ENCODE measurements at places on chromosomes 12 and 14.

- no peak for DNase-seq
Observed at GRCh38 chr12:75481013-75481705, 604 bp downstream of the GLIPR1 start.

GRCh38 chr14:56703947-56704346, 106.3 kb downstream of the OTX2 start:
- no peak for DNase-seq

- DNase-seq: no peak
Observed at GRCh38 chr14:25537846-25538455, 488.0 kb upstream of the STXBP6 start.

- DNase-seq: no peak
Observed at GRCh38 chr12:40833818-40834217, 141.6 kb downstream of the CNTN1 start.

DNA sequence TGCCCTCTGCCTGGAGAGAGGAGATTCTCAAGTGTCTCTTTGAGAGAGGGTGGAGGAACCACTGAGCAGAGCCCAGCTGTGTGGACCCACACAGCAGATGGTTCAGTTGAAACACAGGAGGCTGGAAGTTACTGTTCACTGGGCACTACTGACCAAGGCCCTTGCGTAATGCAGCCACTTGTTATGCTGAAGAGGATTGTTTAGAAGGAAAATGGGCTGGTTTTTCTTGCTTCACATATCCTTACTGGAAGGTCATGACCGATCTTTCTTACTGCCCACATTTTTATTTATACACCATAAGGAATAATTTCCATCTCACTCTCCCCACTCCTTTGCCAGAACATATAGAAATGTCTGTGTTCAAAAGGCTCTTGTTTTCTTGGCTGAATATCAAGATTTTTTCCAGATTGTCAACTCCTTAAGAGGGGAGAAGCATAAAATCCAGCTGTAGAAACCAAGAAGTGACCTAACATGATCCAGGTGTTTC, 375.1 kb upstream of the DDHD1 start:
- no peak for DNase-seq

DNA sequence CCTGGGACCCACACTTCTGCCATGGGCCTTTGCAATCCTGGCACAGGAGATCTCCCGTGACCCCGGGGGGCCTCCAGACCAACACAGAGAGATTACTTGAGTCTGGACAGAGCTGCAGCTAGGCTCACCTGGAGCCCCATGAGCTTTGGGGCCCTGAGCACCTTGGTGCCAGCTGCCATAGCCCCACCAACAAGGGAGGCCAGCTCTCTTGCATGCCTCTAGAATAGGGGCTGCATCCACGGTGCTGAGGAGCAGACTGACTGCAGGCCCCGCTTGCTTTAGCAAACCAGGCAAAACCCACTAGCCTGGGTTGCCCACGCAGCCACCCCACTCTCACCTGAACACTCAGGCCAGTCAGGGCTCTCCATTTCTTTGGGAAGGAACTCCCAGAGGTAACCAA, 3.7 kb upstream of the OR4N2 start:
- DNase-seq: no peak

DNA sequence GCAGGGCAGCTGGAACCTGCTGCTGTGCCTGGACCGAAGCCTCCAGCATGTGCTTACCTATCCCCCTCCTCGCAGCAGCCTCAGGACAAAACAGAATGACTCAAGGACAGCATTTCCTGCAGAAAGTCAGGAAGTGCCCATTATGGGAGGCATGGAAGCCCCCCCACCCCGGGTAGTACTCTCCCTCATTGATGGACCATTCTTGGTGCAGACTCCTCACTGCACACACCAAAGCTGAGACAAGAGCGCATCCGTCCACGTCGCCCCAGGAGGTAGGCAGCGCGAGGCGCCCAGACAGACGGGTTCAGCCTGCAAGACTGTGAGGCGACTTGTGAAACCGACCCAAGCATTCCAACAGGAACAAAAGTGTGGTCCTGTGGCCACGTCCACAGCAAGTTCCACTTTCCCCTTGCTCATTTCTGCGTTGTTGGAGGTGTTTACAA, 243.9 kb upstream of the ATXN7L3B start:
- no peak for DNase-seq

DNA sequence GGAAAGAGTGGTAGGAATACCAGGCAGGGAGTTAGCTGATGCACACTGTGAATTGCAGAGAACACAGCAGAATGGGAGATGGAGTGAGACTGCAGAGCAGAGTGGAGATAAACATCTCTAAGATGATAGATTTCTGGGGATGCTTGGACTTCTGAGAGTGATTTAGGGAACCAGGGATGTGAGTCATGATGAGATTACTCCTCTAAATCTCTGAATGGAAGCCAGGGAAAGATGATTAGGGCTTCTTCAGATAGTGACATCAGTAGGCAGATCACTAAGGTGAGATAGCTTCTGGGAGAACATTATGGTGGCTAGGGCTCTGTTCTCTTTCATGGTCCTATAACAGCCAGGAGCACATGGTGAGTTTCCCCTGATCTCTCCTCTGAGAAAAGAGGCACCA, 501.5 kb upstream of the USP15 start:
- DNase-seq: no peak

DNA sequence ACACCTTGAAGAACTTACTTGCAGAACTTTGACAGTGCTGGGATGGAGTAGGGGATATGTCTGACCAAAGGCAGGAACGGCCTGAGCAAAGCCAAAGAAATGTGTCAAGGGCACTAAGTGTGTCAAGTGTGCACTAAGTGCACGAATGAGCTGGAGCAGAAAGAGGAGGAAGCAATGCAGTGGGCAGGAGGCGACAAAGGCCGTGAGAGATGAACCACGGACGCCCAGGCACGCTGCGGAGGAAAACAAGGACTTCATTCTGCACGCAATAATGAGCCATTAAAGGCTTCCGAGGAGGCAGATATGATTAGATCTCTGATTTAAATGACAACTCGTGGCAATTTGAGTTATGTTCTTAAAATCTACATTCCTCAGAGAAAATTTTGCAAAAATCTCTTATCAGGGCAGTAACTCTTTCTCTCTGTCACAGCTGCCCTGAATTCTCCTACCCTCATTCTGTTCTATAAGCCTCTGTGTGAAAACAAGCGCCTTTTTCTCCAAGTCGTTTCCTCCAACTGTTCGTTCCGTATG, 25.3 kb downstream of the GRIN2B start:
- no peak for DNase-seq

DNA sequence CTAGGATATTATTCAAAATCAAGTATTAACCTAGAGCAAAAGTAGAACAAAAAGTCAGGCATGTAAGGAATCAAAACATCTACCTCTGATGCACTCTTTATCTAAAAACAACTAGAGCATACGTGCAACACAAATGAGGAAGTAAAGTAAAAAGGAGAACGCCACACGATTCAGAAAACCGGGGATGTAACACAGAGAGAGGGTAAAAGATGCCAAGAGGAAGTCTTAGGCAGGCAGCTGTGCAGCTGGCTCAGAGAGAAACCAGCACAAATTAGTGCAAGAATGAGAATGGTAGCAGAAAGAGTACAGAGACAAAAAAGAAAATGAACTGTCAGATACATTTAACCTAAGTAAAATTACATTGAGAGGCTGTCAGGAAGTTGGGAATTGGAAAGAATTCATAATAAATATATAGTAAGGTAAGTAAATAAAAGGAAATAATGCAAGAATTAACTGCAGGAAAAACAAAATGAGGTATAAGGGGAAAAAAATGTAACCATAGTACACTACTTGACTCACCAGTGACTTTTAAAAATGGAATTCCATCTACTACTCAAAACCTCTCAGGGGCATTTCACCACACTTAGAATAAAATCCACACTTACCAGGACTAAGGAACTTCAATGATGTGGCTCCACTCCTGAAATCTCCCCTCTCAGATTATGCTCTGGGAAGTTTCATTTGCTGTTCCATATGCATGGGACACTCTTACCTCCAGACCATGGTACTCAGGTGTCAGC, 17.1 kb downstream of the BCAT1 start:
- DNase-seq: no peak

DNA sequence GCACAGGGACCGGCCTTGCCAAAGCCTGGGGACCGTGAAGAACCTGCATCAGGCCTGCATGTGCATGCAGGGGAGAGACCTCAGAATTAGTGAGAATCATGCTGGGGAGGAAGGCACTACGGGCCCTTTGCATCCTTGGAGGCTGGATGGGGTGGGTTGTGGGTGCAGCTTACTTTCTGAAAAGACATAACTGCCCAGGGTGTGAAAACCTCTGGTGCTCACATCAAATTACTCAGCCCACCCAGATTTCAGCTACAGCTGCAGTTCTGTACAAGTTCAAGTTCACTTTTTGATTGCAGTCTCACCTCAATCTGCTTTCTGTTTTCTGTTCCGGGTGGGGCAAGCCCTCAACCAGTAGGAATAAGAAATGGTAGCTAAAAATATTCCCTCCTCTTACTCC, 130.6 kb downstream of the SLC15A4 start:
- no peak for DNase-seq

- DNase-seq: no peak
Observed at GRCh38 chr12:46830731-46831334, 5.0 kb upstream of the SLC38A4 start.

GRCh38 chr12:115132905-115133304, 448.9 kb upstream of the TBX3 start:
- no peak for DNase-seq

DNA sequence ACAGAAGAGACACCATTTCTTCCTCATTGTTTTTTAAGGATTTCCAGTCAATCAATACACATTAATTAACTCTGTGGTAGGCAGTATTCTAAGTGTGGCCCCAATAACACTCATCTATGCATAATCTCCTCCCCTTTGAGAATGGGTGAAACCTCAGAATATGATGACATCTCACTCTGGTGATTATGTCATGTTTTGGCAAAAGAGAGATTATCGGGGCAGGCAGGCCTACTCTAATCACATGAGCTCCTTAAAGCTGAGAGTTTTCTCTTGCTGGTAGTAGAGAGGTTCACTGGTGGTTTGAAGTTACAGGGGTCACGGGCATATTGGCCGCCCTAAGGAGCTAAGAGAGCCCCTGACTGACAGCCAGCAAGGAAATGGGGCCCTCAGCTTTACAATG, 7.1 kb upstream of the LGMN start:
- no peak for DNase-seq

Measured in activated CD4-positive, alpha-beta T cell treated with anti-CD3 and anti-CD28 coated beads, Interleukin-2, amount 50 U/mL, for 24 hours (primary cell).